ENCODE measurements at places on chromosomes 7 and 10. TPM values are rescaled to one million over a fixed set of nuclear protein-coding genes. Genes with fewer than 3 reads are reported as not detected.

Gene CYREN
- 21.6 TPM for total RNA-seq

Gene RNF148
- 0.86 TPM for total RNA-seq

Gene CNTNAP2
- total RNA-seq = not detected

Gene C10orf53
- total RNA-seq = not detected

Gene MOGAT3
- not detected for total RNA-seq

Gene GHRHR
- total RNA-seq = not detected

Gene ZNF777
- total RNA-seq = 3.6 TPM

Gene IL15RA
- total RNA-seq = 16.7 TPM

Gene CALML3
- total RNA-seq = not detected

Gene SPDYE6
- total RNA-seq = not detected

Gene ENTPD7
- total RNA-seq = 17.9 TPM

Gene GRB10
- 91.1 TPM for total RNA-seq

Gene NKX2-3
- 0.07 TPM for total RNA-seq

Gene MINPP1
- total RNA-seq = 36.2 TPM

Gene GRID1
- not detected for total RNA-seq

Gene TUBAL3
- 0.11 TPM for total RNA-seq

Gene WNT8B
- not detected for total RNA-seq

Gene CPA5
- total RNA-seq = not detected

Gene C7orf33
- total RNA-seq = not detected

Gene HBP1
- 111 TPM for total RNA-seq

Gene ERVW-1
- total RNA-seq = not detected

Gene PSD
- 0.07 TPM for total RNA-seq

Gene LSM5
- total RNA-seq = 23.1 TPM

All from pulmonary artery endothelial cell (primary cell).